ENCODE measurements at places on chromosomes 6 and 20. TPM values are rescaled to one million over a fixed set of nuclear protein-coding genes. Genes with fewer than 3 reads are reported as not detected.

DNA sequence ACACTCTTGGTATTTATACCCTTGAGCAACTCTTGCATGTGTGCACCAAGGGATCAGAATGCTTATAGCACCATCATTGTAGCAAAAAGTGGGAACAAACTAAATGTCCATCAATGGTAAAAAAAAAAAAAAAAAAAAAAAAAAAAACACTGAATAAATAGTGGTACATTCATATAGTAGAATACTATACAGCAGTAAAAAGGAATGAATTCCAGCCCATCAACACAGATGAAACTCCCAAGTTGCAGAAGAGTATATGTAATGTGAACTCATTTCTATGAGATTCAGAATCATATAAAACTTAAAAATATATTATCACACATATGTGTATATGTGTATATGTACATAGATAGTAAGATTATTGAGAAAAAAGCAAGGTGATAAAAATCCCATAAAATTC, 291.6 kb downstream of the CLIC5 start:
- no peak for DNase-seq

DNA sequence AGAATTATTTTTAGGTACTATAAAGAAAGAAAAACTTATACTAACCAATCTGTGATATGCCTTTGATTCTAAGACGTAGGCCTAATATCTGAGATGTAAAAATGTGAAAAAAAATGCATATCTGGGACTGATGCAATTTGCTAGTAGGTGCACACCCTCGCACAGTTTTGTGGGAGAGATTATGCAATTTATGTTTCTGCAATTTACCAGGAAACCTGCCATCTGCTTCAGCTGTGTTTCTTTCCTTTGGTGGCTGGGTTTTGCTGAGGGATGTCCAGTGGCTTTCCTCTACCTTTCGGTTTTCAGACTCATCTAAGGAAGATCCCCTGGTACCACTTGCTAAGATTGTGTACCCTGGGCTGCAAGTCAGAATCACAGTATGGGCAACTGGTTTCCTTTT, 186.9 kb downstream of the ZFP64 start:
- no peak for DNase-seq

DNA sequence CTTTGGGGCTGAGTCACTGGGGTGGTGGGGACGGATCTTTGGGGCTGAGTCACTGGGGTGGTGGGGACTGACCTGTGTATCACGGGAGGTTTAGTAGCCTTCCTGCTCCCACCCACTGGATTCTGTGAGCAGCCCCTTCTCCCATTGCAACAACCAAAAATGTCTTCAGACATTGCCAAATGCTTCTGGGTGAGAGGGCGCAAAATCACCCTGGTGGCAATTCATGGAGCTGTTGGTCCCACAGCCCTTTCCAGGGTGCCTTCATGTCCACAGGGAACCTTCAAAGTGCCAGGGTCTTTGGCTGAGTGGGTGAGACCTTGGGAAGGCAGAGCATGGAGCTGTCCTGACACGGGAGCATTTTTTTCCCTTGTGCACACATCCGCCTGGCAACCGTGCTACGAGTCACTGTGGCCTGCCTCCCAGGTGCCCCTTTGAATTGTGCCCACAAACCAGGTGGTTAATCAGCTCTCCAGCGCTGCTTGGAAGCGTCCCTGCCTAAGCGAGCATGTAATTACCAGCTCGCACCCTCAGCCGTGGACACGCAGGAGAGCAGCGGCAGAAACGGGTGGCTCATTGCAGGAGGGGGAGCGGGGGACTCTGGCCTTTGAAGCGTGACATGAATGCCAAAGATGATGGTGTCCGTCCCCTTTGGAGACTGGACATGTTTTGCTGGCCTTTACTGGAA, 27.4 kb upstream of the APCDD1L start:
- no peak for DNase-seq

DNA sequence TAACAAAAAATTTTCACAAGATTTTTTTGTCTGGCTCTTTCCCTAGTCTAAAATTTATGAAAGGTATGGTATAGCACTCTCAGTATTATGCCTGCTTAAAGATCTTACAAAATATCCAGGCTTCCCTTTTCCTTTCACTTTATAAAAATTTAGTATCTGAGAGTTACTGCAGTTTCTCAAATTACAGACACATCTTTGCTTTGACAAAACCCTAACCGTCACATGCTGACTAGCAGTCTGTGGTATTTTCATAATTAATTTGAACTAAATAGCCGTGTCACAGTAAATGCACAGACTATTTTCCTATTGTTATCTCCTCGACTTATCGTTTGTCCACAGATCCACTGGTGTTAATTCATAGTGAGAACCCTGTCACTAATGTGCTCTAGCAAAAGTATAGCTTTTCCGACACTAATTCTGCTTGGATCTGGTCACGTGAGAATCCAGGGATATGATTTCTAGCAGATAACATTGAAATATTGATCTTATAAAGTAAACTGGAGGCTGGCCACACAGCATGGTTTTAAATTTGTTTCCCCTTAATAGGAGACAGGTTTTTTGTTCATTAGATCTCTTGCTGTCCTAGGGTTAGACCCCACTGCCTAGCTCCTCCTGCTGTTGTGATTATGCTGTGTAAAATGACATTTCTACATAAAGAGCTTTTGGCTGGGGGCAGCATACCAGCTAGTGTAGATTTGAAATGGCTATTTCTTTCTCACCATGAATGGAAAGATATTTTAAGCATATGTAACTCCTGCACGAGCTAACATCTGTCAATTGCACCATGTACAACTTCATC, 340.6 kb upstream of the SASH1 start:
- DNase-seq = no peak

DNA sequence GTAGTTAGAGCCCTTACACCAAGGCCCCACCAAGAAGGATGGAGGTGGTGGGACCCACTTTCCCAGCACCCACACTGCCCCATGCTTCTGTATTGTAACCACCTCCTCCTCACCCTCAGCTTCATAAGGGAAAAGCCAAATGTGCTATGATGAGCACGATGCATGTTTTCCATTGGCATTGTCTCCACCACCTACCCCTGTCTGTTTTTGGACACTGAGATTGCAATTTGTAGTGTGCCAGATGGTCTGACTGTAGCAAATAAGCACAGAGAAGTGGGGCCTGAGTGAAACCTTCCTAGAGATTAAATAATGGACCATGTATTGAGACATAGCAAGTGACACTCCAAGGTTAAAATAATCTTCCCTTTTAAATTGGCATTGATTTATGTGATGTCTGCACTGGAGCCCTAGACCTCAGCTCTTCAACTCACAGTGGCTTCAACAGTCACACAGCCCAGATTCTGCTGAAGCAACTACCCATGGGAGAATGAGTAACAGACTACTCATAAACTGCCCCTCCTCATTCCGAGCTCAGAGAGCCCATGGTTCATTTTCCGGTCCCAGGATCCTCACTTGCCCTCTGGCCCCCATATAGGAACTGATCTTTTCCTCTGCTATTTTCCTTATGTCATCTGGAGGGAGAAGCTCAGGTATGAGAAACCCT, 177.9 kb downstream of the COL9A1 start:
- DNase-seq = no peak

GRCh38 chr6:44561060-44561623, 173.6 kb downstream of the CDC5L start:
- DNase-seq = no peak

GRCh38 chr20:43492101-43492500, 15.4 kb upstream of the L3MBTL1 start:
- no peak for DNase-seq

- no peak for DNase-seq
Measured at GRCh38 chr6:151803743-151804142, 3.7 kb upstream of the ESR1 start.

- DNase-seq = no peak
Measured at GRCh38 chr6:35038076-35038475, 103.1 kb downstream of the TCP11 start.

DNA sequence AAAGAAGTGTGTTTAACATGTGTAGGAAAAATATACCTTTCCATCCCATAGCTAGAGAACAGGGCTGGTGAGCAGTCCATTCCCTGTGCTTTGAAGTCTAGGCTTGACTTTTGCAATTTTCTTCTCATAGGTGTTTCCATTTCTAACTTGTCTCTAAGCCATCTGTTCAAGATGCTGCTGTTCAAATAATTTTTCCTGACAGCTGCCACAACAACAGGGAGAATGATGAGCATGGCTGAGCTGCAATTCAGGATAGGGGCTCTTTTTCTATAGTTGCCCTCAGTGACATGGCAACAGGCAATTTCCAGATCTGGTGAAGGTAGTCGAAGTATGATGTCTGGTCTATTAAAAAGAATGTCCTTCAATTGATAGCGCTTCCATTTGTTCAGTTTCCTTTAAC, 103.0 kb upstream of the HS3ST5 start:
- DNase-seq = no peak

GRCh38 chr6:130559166-130559565, 193.3 kb downstream of the TMEM200A start:
- DNase-seq = no peak

DNA sequence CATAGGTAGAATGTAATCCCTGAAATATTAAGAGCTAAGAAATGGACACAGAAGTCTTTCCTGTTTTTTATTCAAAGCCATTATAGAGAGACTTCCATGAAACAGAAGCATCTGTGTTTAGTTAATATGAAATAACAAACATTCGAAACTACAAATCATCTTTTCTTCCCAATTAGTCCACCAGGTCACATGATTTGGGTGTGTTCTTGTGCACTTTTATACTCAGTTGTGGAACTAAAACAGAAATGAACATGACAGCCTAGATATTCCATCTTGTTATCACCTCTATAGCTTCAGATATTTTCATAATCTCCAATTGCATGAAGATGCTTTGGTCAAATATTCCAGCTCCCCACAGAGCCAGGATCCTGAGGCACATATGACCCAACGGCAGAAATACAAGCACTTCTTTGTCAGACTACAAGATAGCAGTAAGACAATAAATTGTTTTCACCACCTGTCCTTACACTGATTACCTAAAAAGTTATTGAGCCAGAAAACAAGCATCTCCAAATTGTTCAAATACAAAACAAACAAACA, 116.8 kb upstream of the BEND6 start:
- DNase-seq = no peak

GRCh38 chr20:1754749-1755148, 97.2 kb upstream of the SIRPG start:
- DNase-seq = no peak

BTBD9 gene
- total RNA-seq = 47.9 TPM

XKR7 gene
- total RNA-seq = 0.09 TPM

SLC22A16 gene
- total RNA-seq = 0.87 TPM

TRIM15 gene
- total RNA-seq = not detected

PDE7B gene
- 4.2 TPM for total RNA-seq

HTR1B gene
- total RNA-seq = 0.84 TPM

CALHM6 gene
- 3.6 TPM for total RNA-seq

BHLHE23 gene
- total RNA-seq = not detected

GCNT2 gene
- 27.4 TPM for total RNA-seq

Measured in upper lobe of right lung (tissue), 1 donor.